ENCODE measurements at places on chromosomes 5 and 9. TPM values are rescaled to one million over a fixed set of nuclear protein-coding genes. Genes with fewer than 3 reads are reported as not detected.

DNA sequence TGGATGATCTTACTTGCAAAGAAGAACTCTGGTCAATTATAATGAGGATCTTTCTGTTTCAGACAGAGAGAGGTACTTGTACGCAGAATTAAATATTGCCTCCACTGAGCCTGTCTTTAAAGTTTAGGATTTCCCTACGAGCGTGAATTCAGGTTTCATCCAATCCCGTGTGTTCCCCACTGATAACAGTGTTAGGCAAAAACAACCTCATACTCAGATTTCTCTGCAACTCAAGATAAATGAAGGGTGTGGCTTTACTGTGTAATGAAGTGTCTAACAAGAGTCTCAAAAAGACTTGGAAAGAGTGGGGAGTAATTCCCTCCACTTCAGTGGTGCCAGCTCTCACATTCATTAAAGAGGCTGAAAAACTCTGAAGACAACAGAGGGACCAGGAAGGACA is 53.2 kb upstream of the ACO1 start:
- DNase-seq, result no peak

DNA sequence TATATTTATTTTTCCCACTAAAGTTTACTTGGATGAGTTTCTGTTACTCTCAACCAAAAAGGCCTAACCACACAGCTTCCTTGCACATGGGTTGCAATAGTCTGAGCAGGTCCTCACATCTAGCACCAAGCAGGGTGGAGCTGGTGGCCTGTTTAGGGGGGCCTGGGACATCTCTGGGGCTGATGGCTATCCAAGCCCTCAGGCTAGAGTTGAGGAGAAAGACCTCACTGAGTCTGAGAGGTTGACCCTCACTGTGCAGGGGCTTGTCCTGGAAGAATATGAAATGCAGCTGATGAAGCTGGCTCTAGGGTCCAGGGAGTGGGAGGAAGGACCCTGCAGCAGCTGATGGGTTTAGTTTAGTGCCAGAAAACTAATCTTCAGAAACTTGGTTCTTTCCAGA is 217.1 kb upstream of the MVB12B start:
- DNase-seq, result no peak

DNA sequence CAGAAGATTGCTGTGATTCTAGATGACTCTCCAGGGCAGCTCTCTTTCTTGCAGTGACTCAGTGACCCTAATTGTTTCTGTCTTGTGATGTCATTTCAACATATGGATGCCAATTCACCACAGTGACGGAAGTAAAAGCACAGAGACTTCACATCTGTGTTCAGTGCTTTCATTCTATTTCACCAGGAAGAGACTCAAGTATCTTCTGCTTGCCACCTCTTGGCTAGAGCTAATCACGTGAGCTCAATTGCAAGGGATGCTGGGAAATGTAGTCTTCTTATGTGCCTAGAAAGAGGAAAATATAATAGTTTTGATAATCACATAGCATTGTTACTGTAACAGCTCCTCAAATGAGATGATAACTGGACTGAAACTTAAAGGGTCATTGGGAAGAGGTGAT is 453.3 kb upstream of the KLF4 start:
- DNase-seq, result no peak

The CAVIN4 gene
- polyA plus RNA-seq, result 0.20 TPM

DNA sequence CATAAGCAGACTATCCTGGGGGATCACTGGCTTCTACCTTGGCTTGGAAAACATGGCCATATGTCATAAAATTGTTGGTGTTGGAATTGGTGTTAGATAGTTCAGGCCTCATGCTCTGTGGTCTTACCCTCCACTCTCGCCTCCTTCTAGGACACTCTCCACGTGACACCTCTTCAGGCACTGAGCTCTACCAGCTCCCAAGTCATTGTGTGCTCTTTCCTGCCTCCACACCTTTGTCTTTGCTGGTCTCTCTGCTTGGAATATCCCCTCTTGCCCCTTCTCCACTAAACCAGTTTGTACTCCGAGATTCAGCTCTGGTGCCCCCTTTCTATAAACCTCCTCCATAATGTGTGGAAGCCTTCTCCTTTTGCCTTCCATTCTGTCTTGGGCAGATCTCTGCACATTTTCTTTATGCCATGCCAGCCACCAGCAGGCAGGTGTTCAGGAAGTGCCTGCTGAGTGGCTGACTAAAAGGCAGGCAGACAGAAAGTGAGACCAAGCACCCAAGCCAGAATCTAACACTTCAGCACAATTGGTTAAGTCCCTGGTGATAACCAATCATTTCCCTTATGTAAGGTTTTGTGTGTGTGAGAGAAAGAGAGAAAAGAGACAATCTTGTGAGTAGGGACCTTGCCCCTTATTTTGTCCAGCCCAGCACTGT is 37.7 kb downstream of the SAR1B start:
- DNase-seq, result no peak

Measured in urinary bladder (tissue), 4 donors.